Stimulated activated CD8-positive, alpha-beta memory T cell treated with anti-CD3 and anti-CD28 coated beads, Interleukin-7, amount 100 ng/mL, for 1 hour (primary cell): ENCODE measurements at places on chromosomes 12 and 14.

- no peak for DNase-seq
Measured at GRCh38 chr12:16833376-16834015, 227.5 kb upstream of the LMO3 start.

DNA sequence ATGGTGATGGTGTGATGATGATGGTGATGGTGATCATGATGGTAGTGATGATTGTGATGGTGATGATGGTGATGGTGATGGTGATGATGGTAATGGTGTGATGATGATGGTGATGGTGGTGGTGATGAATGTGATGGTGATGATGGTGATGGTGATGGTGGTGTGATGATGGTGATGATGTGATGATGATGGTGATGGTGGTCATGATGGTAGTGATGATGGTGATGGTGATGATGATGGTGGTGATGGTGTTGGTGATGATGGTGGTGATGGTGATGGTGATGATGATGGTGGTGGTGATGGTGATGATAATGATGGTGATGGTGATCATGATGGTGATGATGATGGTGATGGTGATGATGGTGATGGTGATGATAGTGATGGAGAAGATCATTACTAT lies 120.3 kb downstream of the ZNF664 start:
- DNase-seq: no peak

GRCh38 chr12:526089-526488 lies 66.3 kb downstream of the B4GALNT3 start:
- no peak for DNase-seq

DNA sequence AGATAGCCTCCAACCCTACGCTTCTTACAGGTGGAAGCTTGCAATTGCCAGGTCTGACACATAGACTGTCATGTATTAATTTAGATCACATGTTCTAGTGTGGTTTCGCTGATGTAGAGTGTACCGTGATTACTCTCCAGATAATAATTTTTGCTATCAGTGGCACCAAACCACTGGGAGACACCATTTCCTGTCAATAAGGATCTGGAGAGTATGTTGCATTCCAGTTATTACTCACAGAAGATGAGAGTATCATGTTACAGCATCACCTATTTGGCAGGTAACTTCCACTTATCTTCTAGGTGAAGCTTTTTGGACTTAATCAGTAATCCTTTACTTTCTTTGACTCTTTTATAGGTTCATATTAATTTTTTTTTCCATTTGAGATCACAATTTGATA lies 147.2 kb downstream of the HELB start:
- no peak for DNase-seq

- DNase-seq: no peak
Measured at GRCh38 chr12:30989754-30990153, 63.2 kb downstream of the TSPAN11 start.

- DNase-seq: no peak
Measured at GRCh38 chr12:8709124-8709830, 11.5 kb downstream of the RIMKLB start.

DNA sequence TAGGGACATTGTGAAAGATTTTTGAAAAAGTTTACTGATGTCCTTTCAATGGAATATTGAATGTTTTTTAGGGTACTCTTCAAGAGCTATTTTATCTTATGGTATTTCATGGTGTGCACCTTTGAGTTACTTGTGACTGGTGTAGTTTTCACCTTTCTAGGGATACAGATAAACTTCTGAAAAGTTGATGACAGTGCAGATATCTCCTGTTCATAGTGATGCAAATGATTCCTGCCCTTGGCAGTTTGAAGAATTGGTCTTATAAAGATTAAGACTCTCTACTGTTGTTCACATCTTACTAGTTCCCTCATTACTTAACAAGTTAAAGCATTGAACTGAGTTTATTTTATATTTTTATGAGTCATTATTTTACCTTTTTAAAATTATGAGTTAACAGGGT lies 408.9 kb downstream of the TRHDE start:
- DNase-seq: no peak

- DNase-seq: no peak
Measured at GRCh38 chr12:63305901-63306875, 155.2 kb upstream of the AVPR1A start.

DNA sequence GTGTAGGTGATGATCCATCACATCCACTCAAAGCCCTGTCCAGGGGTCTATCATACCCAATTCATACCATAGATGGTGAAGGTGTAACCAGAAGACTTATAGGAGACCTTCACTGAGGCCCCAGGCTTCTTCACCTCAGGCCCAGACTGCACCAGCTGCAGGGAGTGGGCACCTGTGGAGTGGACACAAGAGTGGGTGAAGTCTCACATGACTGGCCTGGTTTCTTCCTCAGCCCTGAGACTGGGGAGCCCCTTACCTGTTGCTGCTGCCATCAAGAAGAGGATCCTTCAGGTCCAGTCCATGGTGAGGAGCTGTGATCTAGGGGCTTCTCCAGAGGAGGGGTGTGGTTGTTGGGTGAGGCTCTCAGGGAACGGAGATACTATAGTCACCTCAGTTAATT lies 851.0 kb downstream of the TMEM121 start:
- no peak for DNase-seq

DNA sequence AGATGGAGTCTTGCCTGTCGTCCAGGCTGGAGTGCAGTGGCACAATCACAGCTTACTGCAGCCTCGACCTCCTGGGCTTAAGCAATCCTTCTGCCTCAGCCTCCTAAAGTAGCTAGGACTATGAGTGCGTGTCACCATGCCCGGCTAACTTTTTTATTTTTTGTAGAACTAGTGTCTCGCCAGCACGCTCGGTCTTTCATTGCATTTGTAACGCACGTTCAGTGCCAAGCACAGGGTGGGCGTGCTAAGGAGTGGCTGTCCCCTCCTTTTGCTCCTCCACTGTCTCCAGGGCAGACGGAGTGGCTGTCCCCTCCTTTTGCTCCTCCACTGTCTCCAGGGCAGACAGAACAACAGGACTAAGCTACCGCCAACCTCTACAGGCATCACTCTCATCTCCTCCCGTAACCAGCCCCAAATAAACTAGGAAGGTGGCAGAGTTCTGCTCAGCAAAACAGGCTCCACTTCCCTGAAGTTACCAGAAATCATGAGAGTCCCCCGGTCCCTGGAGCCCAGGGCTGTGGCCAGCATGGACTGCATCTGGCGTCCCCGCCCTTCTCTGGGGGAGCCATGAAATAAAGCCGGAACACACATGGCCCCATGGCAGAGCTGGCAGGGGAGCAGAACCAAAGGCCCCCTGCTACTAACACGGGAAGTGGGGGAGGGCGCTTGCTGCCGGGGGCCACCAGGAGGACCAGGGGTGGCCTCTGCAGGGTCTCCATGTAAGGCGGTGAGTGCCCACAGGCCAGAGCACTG lies 60.2 kb downstream of the CCDC88C start:
- no peak for DNase-seq

- DNase-seq: no peak
Measured at GRCh38 chr12:28563286-28563685, 373.0 kb downstream of the CCDC91 start.

GRCh38 chr14:95432144-95433093 lies 84.0 kb downstream of the SYNE3 start:
- DNase-seq: no peak

DNA sequence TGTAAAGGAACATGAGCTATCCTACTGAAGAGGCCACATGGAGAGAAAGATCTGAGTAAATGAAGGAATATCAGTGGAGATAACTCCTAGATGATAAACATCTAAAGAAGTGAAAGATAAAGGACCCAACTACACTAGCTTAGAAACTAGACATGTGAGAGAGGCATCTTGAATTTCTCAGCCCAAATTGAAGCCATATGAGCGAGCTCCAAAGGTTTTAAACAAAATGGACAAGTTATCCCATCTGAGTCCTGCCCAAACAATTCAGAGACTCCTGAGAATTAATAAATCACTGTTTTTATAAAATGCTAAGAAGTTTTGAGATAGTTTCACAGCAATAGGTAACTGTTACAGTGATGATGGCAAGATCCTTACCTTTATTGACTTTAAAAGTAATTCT lies 438.9 kb downstream of the NAV3 start:
- no peak for DNase-seq

DNA sequence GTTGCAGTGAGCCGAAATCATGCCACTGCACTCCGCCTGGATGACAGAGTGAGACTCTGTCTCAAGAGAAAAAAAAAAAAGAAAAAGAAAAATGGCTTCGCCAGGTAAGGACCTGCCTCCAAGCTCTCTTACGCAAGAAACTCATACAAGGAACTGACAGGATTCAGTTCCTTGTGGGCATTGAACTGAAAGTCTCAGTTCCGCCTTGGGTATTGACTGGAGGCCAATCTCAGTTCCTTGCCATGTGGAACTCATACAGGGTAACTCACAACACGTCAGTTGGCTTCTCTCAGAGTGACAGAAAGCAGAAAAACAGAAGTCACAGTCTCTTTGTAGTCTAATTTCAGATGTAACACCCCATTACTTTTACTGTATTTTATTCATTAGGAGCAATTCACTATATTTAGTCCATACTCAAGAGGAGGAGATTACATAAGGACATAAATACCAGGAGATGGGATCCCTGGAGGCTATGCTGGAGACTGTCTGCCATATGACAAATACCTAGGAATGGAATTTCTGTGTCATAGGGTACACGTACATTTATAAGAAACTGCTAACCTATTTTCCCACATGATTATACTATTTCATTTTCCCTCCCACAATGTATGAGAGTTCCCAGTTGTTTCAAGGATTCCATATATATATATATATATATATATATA lies 11.4 kb upstream of the NOPCHAP1 start:
- no peak for DNase-seq

GRCh38 chr12:64610079-64610659 lies at the start of gene RASSF3:
Gene RASSF3 (plus strand): TSS chr12:64610495. CDS start chr12:64610633, 138 bp downstream.
- peak; percentile 55 for DNase-seq

DNA sequence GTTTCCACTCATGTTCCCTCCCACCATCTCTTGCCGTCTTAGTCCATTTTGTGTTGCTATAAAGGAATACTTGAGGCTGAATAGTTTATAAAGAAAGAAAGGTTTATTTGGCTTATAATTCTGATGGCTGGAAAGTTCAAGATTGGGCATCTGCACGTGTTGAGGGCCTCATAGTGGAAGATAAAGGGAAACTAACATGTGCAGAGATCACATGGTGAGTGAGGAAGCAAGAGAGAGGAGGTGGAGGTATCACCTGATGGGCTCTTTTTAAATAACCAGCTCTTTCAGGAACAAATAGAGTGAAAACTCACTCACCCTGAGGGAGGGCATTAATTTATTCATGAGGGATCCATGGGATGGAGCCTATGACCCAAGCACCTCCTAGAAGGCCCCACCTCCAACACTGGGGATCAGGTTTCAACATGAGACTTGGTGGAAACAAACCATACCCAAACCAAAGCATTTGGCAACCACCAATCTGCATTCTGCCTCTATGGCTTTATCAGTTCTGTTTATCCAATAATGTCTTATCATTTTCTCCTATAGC lies 29.5 kb downstream of the MYO1H start:
- DNase-seq: no peak

DNA sequence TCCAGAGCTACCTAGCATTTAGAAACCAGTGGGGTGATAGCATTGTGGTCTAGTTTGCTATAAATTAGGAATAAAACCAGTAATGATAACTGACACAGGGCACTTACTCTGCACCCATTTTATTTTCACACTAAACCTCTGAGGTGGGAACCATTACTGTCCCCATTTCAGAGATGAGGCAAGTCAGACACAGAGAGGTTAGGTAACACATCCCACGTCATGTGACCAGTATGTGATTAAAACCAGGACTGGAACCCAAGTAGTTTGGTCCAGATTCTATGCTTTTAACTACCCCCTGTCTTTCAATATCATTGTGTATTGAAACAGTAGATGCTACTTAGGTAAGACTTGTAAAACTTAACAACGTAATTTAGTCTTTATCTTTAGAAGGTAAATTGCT lies 110.2 kb downstream of the PLXNC1 start:
- no peak for DNase-seq

GRCh38 chr14:100473249-100473648 lies 114.0 kb downstream of the BEGAIN start:
- DNase-seq: no peak

DNA sequence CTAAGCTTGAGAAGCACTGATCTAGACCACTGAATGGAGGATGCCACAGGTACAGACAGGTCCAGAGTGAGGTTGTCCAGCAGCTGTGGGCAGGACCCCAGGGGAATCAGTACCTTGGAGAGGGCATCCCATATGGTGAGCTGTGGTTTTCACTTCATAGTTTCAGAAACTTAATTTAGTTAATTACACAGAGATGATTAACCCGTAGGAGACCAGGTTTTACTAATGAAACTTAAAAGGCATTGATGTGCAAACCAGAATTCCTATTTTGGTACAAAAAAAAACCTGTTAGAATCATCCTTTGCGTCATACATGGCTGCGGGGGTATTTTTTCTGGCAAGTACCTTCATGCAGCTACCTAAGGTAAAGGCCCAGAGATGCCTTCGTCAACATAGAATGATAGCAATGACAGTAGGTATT lies 159.3 kb downstream of the DACT1 start:
- DNase-seq: no peak

GRCh38 chr14:65117769-65118745 lies 15.7 kb upstream of the MAX start:
- DNase-seq: no peak

GRCh38 chr14:24317141-24317928 lies 6.0 kb downstream of the LTB4R start:
- DNase-seq: no peak

DNA sequence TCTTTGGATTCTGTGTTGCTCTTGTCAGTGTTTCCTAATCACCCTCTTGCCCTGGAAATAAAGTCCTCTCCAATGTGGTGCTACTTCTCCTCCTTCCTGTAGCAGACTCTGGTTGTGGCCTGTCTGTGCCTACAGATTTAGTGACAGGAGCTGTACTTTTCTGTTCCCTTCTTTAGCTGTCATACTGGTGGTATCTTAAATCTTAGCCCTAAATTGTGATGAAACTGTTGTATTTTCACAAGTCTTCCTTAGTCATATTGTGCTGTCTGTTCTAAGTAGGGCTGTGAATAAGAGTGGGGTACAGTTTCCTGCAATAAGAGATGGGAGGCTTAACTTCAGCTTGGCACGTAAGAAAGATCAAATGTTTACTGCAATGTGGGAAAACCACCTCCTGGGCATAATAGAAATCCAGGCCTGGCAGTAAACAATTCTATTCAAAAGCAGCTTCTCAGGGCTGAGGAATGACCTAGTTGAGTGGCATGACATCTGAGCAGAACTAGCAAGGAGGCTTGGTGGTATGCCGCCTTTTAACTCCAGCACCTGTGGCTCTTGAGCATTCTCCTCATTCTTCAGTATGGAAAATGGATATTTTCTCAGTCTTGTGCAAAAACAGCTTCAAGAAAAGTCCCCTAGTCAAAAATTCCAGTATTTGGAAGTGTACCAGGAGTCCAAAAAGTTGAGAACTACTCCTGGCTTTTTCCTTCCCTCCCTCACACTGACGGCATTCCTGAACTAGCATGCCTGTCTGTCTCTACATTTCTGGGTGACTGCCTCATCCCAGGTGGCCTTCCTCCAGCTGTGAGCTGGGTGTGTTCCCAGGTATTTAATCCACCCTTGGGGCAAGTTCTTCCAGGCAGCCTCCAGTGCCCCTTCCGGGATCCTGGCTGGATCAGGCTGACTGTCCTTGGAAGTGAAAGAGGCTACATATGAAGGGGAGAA lies 19.5 kb downstream of the ANO6 start:
- DNase-seq: no peak
